SK-N-MC (cell line): ENCODE measurements at places on chromosomes 12 and 14.

- no peak for DNase-seq
Measured at GRCh38 chr12:27595231-27595642, 71.2 kb downstream of the PPFIBP1 start.

DNA sequence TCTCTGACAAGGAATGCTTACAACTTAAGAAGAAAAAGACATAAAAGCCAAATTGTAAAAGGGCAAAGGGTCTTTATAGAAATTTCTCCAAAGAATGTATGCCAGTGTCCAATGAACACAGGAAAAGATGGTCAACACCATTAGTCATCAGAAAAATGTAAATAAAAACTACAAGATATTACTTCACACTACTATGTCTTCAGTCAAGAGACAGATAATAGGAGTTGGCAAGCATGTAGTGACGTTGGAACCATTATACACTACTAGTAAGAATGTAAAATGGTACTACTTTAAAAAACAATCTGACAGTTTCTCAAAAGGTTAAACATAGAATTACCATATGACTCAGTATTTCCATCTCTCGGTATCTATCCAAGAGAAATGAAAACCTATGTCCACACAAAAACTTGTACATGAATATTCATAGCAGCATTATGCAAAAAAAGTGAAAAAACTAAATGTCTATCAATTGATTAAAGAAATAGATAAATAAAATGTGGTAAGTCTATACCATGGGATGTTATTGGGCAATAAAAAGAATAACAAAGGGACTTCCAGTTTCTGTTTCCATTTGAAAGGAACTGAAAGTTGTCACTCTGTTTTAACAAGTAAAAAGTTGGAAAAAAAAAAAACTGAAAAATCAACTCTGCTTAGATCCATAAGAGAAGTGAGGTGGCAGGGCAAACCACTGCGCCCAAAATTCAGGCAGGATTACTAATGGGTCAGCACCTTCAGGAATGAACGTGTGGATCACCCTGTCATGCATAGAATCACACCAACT lies 69.8 kb downstream of the ALG10B start:
- DNase-seq = no peak

DNA sequence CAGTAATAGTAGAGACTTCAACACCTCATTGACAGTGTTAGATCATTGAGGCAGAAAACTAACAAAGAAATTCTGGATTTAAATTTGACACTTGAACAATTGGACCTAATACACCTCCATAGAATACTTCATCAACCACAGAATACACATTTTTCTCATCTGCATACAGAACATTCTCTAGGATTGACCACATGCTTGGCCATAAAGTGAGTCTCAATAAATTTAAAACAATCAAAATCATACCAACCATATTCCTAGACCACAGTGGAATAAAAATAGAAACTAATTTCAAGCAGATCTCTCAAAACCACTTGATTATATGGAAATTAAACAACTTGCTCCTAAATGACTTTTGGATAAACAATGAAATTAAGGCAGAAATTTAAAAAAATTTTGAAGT lies 82.3 kb downstream of the SLC38A4 start:
- no peak for DNase-seq

- DNase-seq = no peak
Measured at GRCh38 chr12:26846416-26846815, 13.4 kb upstream of the ITPR2 start.

DNA sequence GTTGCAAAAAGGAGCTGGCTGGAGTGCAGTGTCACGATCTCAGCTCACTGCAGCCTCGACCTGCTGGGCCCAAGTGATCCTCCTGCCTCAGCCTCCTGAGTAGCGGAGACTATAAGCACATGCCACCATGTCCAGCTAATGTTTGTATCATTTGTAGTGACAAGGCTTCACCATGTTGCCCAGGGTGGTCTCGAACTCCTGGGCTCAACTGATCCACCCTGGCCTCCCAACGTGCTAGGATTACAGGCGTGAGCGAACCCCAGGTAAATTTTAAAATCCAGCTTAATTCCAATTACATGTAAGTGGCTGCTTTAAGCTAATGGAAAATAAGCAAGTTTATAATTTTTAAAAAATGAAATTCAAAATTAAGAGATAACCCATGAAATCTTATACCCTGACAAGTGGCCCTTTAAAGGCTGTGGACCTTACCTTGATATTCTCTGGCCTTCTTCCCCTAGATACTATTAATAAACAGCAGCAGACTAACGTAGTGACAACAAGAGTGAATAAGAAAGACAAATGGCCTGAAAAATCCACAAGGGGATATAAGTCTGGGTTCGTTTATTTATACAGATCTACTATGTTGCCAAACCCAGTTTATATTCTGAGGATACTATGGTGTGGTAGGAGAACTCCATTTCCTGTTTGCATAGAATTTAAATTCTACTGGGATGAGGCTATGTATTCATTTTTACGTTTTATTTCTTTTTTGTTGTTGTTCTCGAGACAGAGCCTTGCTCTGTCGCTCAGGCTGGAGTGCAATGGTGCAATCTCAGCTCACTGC lies 25.6 kb upstream of the SLC2A3 start:
- DNase-seq = no peak

GRCh38 chr14:50321009-50321660 lies 9.0 kb downstream of the DMAC2L start:
- DNase-seq = peak; percentile 77

DNA sequence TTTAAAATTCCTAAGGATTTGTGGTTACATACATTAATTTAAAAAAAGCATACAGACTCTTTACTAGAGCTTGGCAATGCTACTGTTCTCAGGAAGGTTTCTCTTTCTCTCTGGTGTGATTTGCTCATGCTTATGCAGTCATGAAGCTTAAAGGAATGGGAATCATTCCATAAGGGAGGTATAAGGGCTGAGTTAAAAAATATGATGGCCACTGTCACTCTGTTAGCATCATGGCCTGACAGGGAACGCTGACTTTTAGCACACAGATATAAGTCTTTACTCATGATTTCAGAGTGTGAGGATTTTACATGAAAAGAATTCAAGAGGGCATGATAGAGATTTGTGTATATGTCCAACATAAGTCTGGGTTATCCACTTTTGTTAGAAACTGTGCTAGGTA lies 3.8 kb downstream of the MYF5 start:
- DNase-seq = no peak

GRCh38 chr14:102333390-102333789 lies 13.8 kb downstream of the ZNF839 start:
- no peak for DNase-seq

DNA sequence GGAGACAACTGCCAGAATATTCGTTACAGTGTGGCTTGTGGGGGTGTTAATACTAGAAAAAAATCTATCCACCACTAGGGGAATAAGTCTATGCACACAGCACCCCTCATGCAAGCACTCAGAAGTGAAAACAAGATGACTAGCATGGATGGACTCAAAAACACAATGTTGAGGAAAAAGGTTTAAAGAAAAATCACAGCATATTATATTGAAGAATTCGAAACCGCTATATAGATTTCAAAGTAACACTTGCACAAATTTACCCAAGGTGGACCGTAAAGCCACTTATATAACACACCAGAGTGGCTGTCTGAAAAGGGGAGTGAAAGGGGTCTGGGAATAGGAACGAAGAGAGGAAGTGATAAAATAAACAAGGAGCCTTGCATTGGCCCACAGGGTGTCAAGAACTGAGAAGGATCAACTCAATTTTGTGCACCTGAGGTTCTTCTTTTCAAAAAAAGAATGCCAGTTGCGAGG lies 544 bp downstream of the ABCD4 start:
- DNase-seq = peak; percentile 8

GRCh38 chr12:1515428-1515827 lies 79.0 kb downstream of the FBXL14 start:
- no peak for DNase-seq

- no peak for DNase-seq
Measured at GRCh38 chr12:12915656-12916055, 24.3 kb downstream of the GPRC5A start.

GRCh38 chr12:118880720-118881493 lies 100.4 kb upstream of the SRRM4 start:
- no peak for DNase-seq

DNA sequence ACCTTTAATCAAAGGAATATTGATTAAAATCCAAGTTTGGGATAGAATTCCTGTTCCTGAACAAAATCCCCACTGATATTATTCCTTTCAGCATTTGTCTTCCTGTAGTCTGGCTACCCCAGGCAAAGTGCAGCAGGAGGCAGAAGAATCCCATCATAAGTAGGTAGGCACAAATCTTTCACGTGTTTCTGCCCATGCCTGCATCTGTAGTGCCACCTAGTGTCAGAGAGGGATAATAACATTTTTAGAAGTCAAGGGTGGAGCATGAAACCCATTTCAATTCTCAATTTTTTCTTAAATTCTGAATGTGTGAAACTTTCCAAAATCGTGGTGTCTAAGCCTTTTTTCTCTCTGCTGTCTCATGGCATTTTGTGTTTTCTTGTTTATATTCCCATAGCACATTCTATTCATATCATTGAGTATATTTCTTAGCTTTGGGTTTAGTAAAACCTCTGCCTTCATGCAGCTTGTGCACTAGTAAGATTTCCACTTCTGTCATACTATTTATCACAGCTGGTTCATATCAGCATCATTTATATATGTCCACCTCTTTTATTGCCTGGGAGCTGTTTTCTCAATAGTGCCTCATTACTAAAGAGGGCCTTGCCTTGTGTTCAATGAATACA lies 47.8 kb upstream of the RERG start:
- DNase-seq = peak; percentile 44

DNA sequence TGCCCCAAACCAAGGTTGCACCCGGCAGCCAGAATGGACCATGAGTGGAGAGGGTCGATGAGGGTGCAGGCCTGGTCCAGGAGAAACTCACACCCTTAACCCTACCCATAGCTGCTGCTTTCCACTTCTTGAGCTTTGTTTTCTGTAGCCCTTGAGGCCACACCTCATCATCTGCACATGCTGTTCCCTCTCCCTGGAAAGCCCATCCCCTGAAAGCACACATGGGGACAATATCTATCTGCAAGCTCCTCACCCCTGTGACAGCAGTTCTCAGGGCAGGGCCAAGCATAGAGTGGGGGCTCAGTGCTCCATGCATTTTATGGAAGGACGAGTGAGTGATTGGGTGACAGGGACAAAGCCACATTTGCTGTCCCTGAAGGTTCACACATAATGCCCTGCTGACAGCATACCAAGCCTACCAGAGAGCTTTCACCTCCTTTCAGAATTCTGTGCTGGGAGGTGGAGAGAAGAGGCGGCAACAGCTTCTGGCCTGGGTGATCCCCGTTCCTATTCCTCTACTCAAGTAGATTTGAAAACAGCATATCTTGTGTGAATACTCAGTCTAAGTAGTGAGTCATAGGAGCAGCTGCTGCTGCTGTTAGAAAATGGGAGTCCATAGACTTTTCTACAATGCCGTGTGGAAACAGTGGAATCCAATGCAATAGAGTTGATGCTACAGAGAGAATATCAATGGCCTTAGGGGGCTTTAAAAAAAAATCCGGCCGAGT lies 44.6 kb downstream of the SRGAP1 start:
- DNase-seq = no peak

GRCh38 chr12:31650918-31651317 lies 8.6 kb upstream of the ETFBKMT start:
- no peak for DNase-seq

DNA sequence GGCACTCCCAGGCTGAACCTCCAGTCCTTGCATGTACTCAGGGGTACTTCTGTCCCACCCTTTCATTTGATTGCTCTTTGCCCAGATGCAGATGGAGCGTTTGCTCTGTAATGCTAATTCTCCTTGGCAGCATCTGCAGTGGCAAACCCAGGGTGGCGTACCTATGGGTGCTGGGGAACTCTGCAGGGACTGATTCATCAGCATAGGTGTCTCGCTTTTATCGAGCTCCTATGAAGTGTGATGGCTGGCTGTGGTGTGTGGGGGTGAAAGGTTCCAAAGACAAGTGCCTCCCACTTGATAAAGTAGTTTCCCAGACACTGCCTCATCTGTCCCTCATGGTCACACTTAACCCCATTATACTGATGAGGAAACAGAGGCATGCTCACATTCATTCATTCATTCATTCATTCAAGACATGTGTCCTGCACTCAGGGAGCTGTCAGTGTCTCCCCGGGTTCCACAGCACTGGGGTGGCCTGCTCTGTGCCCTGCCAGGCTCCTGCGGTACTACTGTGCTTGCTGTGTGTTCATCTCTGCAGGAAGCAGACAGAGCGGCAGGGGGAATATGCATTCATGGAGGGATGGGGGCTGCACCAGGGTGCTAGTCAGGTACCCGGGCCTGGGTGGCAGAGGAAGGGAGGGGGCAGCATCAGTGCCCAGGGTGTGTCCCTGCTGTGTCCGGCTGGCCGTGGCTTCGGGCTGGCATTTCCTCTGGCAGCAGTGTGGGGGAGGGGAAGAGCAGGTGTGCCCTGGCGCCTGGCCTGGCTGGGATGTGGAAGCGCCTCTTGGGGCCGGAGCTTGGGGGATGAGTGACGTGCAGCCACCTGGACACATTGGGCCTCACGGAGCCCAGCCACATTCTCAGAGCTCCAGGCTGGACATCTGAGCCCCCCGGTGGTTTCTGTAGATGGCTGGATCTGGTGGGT lies 110.9 kb downstream of the TSPAN9 start:
- no peak for DNase-seq

DNA sequence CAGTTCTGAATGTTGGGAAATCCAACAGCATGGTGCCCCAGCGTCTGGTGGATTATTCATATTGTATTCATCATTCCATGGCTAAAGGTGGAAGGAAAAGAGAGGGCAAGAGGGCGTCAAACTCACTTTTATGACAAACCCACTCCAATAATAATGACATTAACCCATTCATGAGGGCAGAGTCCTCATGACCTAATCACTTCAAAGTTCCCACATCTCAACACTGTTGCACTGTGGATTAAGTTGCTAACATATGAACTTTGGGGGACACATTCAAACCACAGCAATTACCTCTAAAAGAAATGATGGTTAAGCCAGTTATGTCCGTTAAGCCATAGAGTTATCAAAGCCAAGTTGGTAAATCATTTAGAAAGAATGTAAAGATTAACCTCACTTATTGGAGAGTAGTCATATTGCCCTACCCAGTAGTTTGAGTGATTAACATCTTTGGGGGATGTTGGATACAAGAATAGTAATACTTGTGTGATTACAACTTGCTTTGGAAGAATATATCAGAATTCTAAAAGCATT lies 212.4 kb upstream of the FLRT2 start:
- no peak for DNase-seq

- DNase-seq = no peak
Measured at GRCh38 chr14:82830596-82830995, 1296.9 kb upstream of the SEL1L start.

DNA sequence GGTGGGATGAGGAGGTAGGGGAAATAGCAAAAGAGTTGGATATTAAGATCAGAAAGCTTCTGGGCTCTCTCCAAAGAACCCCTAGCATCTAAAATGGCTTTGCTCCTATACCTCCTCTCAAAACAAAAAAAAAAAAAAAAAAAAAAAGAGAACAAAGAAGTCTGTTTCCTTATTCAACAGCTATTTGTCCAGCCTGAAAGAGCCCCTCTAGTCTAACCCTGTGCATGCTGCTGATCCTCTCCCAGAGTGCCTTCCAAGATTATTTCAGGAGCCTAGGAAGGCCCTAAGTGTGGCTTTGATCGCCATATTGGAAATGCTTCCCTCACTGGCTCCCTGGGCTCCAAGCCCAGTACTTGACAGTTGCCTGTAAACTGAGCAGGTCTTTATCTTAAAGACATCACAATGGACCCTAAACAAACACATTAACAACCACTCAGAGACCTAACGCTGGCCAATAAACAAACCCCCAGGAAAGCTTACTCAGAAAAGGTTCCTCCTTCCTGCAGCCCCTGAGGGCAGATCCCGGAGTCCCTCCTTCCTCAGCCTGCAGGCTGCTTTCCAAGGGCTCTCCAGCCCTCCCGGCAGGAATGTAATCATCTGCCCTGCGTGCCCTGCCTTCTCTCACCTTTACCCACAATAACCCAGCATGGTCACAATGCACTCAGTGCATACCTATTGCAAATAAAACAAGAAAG lies 17.4 kb upstream of the COL2A1 start:
- no peak for DNase-seq

- DNase-seq = no peak
Measured at GRCh38 chr14:77290705-77291104, 19.7 kb upstream of the NGB start.
